Cardiac fibroblast (primary cell): ENCODE measurements at places on chromosomes 1 and 21.

- no peak for DNase-seq
These were observed 35.6 kb downstream of the COL6A1 start for GRCh38 chr21:46017148-46017547.

GRCh38 chr21:46061950-46062349, 36.0 kb upstream of the COL6A2 start:
- DNase-seq, result no peak

- DNase-seq, result no peak
These were observed 210.6 kb downstream of the ROR1 start for GRCh38 chr1:63984257-63984929.

- DNase-seq, result peak; percentile 18
These were observed 24.9 kb upstream of the TMEM52 start for GRCh38 chr1:1943834-1944570.

DNA sequence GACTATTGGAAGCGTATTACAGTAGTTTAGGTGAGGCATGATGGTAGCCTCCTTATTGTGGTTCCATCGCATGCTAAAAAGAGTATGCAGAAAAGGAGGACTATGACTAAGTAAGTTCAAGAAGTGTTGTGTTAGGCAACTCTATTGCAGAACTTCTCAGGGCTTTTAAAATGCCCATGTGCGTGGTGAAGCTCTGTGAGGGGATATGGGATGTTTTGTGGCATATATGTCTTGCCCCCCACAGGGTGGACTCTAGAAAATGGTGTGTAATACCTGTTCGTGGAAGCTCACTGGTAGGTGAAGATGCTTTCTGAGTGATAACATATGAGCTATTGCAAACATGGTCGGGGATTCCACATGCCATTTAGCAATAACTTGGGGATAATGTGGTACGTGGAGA, 31.7 kb downstream of the MAN1A2 start:
- DNase-seq, result no peak

DNA sequence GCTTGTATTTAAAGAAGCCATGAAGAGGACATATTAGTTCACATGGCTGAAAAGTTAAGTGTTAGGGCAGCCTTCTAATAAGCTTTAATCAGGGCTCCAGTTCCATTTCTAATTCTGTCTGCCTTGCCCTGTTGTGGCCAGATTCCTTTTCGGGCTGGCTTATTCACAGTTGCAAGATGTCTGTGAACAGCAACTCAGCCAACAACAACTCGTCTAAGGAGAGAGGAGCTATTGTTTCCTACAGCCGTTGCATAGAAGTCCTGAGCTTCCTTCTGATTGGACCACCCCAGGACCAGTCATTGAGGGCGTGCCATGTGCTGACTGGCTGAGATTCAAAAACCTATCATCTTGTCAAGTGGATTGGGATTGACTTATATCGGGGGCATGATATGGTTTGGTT, 18.6 kb upstream of the COQ8A start:
- DNase-seq, result no peak

GRCh38 chr1:61426885-61427284, 298.1 kb downstream of the TM2D1 start:
- no peak for DNase-seq

- no peak for DNase-seq
These were observed 6.1 kb downstream of the IPO13 start for GRCh38 chr1:43952731-43953346.

DNA sequence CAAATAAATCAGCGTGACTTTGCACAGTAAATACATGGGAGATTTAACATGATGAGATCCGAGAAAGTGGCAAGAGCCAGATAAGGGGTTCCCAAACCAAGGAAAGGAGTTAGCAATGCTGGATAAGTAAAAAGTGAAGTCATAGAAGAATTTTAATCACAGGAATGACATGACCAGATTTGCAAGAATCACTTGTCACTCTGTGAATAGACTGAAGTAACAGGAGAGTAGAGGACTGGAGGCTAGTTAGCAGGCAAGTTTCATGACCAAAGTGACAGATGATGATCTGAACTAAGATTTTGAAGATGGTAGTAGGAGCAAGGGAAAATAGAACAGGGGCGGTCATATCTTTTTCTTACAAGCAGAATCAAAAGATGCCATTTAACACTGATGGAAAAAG, 8.4 kb downstream of the CFH start:
- no peak for DNase-seq

GRCh38 chr21:38477226-38477625, 21.1 kb downstream of the ERG start:
- no peak for DNase-seq

- DNase-seq, result peak; percentile 59
These were observed 673 bp downstream of the PIK3C2B start for GRCh38 chr1:204493984-204494280.

- no peak for DNase-seq
These were observed 73.7 kb downstream of the MT1HL1 start for GRCh38 chr1:236930503-236930902.

DNA sequence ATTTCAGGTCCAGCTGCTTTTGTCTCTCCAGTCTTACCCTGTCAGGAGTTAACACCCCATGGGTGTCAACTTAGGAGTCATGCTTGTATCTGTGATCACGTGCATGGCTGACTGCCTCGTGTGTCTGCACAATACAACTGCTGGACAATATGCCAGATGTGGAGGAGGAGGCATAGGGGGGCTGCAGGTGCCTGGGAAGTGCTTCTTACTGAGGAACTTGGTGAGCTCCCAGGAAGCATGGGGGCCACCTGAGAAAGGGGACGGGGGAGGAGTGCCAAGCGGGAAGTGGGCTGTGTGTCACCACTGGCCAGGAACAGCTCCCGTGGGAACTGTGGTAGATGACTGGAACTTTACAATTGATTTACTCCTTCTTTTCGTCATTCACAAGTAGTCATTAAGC, 9.5 kb downstream of the RHEX start:
- DNase-seq, result peak; percentile 17

DNA sequence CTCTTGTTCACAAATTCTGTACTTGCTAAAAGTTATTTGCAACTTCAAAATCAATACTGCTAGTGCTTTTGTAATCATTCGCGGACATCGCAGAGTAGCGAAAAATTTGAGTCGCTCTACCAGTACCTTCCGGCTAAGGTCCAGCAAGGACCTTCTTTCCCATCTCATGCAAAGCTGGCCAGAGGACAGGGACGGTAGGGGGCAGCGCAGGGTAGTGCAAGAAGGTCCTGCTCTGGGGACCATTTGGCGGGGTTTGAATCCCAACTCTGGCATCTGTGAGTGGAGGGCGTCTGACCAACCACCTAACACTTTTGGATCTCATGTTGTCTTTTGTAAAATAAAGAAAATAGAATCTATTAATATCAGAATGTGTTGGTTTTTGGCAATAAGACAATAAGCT, 258.3 kb downstream of the SPATA17 start:
- no peak for DNase-seq

- DNase-seq, result no peak
These were observed 2.9 kb upstream of the GPX7 start for GRCh38 chr1:52599236-52599635.

- DNase-seq, result peak; percentile 48
These were observed 11.6 kb downstream of the TINAGL1 start for GRCh38 chr1:31587720-31588423.

DNA sequence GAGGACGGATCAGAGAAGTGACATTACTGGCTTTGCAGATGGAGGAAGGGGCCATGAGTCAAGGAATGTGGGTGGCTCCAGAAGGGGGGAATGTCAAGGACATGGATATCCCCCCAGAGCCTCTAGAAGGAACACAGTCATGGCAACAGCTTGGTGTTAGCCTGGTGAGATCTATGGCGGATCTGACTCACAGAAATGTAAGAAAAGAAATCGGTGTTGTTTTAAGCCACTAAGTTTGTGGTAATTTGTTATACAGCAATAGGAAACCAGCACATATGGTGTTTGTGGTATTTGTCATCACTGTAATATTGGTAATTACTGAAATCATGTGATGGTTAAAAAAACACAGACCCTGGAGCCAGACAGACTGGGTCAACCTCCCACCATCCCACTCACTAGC, 236.2 kb downstream of the SETD4 start:
- no peak for DNase-seq

DNA sequence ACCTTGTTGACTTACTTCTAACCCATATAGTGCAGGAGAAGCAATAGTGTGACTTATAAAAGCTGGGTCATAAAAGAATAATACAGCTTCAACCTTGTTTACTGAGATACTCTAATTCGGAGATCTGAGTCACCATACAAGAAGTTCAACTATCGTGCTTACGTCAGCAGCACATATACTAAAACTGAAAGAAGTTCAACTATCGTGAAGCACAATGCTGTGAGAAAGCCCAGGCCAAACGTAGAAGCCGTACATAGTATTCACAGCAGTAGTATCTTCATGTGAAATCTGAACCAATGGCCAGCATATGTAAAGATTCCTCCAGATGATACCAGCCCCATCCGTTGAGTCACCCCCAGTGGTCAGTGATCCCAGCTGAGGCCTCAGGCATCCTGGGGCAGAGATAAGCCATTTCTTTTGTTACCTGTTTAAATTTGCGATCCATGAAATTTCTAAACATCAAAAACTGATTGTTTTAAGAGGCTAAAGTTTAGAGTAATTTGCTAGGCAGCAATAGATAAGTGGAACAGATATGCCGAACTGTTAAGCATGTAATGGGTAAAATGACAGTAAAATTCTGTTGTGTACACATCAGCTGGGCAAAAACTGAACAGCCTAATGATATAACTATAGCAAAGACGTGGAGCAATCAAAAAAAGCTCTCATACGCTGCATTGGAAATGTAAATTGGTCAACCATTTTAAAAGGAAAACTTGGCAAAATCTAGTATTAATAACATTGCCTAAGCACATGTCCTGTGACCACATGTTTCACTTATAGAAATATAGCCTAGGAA, 53.9 kb upstream of the SAMD13 start:
- peak; percentile 44 for DNase-seq

- DNase-seq, result no peak
These were observed 173.0 kb downstream of the NFIA start for GRCh38 chr1:61255358-61255703.

DNA sequence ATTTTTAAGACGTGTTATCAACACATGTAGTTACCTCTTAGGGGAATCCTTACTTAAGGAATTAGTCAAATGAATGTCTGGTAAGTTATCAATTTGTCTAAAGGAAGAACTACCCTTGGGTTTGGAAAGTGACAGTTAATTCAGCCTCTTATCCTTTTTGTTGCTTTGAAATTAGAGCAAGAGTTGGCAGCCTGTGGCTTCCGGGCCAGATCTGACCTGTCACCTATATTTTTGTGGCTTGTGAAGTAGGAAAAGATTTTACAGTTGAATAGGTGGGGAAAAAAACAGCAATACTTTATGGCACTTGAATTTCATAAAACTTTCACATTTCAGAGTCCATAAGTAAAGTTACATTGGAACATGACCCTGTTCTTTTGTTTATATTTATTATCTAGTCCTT, 5.5 kb downstream of the MRPS6 start:
- no peak for DNase-seq

DNA sequence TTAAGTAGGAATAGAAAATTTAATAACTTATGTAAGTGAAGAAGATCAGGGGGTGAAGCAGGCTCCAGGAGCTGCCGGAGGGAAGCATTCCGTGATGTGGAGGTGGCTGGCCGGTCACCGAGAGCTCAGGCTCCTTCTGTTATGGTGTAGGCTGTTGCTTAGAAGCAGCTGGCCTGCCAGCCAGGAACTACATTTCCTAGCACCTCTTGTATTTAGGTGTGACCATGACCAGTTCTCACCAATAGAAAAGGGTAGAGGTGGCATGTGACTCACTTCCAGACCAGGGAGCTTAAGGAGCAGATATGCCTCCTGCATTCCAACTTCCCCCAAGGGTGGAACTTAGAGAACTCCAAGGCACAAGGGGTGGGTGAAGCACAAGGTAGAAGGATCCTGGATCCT, 120.7 kb downstream of the ACTL8 start:
- DNase-seq, result peak; percentile 35

DNA sequence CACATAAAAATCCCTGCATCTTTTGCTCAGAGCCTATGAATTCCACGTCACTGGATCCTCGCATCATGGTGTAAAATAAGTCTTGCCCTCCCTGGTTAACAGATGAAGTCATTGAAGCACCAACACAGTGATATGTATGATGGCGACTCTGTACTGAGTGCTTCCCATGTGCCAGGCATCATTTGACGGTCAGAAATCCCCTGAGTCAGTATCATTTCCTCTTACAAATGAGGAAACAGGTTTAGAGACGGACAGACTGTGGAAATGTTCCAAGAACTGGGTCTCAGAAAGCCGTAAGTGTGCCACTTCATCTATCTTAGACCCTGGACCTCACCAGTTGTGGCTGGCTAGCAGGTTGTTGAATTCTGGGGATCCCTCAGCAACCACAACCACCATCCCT, 5.1 kb upstream of the OLFML2B start:
- DNase-seq, result no peak

DNA sequence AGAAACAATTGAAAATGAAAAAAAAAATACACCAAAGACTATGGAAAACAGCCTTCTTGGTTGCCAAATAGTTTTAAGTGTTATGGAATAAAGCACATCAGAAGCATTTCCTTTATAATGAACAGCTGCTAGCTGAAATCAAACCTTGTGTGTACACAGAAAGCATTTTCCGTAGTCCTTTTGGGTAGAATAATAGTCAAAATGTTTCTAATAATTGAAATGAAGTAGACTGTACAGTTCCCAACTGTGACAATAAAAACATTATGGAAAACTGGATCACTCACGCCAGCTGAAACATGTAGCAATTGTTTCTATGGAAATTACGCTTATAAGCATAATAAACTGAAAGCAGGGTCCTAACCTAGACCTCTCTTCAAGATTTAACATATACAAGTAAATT, 856.3 kb upstream of the B3GALT2 start:
- DNase-seq, result no peak

- DNase-seq, result no peak
These were observed 11.5 kb downstream of the USP1 start for GRCh38 chr1:62448221-62448933.

GRCh38 chr1:233293556-233294446, 1.7 kb downstream of the PCNX2 start:
- peak; percentile 3 for DNase-seq

DNA sequence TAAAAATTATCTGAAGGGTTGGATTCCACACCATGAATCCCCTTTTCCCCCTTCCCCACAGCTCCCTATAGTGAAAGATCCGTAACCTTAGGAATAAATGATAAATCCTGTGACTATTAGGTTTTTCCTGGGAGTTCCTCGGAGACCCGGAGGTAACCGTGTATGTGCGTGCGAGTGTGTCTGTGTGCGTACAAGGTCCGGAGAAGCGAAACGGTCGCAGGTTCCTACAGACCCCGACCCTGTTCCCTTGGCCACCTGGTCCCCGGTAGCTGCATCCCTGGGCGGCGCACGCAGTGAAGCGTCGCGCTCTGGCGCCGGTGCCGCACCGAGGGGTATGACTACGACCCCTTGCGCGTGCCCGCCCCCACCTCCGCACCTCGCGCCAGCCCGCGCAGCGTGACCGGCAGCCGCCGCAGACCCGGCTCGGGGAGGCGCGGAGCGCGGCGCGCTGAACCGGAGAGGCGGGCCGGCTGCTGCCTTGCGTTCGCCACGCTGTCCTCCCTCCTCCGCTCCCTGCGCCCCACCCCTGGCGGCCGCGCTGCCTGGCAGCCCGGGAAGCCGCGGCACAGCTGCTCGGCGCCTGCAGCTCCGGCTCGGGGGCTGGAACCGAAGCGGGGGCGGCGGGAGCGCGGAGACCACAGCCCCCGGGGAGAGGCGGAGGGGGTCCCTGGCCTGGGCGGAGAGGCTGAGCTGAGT, at the start of gene AK5:
AK5 (plus strand) TSS at position 529 of the 696 bp plus-strand sequence. CDS start 295 bp downstream, outside the sequence.
- DNase-seq, result peak; percentile 62
